ENCODE measurements at places on chromosomes 6 and 20.
A peak's percentile ranks its signal among the peaks of the same experiment; 100 is the strongest.

- no peaks in the 10 kb centered on the region for H3K4me1 ChIP-seq
- no peaks in the 10 kb centered on the region for H3K36me3 ChIP-seq
- H3K27me3 ChIP-seq, result no peaks in the 10 kb centered on the region
- DNase-seq, result no peak
Observed at GRCh38 chr6:48597951-48598350, 487.0 kb upstream of the PTCHD4 start.

DNA sequence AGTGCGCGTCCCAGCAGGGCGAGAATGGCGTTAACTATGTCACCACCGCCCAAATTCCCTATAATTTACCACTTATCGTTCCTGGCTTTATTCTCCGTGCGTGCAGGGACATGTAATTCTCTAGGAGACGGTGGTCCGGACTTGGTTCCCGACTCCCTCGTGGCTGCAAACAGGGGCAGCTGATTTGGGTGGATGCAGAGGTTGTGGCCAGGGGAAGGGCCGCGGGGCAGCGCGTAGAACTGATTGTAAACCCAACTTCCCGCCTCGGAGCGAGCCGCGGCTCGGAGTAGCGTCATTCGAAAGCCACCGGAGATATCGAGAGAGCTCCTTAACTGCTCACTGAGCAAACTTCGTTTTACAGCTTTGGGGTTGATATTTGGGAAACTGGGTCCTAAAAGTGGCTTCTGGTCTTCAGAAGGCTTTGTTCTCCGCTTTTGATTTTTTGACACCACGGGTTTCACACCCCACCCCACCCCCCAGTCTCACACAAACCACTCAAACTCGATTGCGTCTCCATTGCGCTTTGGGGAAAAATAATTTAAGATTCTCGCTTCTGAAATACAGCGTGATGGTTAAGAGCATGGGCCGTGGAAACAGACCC is 17.5 kb upstream of the ZSCAN9 start:
- peaks cover 25% of the 10 kb centered on the region for H3K4me1 ChIP-seq
- H3K27me3 ChIP-seq, result peaks cover 70% of the 10 kb centered on the region
- peak; percentile 76 for DNase-seq

DNA sequence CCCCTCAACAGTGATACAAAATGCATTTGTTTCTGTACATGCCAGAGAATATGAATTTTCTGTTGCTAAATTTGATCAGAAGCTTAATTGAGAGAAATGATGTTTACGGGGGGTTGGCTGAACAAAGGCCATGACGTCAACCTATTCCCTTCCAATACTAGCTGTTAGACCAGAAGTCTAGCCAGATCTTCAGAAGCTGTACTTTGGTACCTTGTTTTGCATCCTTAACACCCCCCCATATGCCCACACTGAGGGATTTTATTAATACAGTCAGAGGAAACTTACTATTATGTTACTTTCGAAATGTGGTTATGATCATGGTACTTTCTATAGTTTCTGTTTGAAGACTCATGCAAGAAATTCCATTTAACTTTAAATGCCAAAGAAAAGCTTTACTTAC is 3.1 kb downstream of the NCOA7 start:
- peaks cover 15% of the 10 kb centered on the region for H3K36me3 ChIP-seq
- H3K4me3 ChIP-seq, result peak overlapping the region; percentile 75
- peak overlapping the region; percentile 91 for H3K27ac ChIP-seq
- no peaks in the 10 kb centered on the region for H3K27me3 ChIP-seq
- H3K4me1 ChIP-seq, result peaks cover 54% of the 10 kb centered on the region

DNA sequence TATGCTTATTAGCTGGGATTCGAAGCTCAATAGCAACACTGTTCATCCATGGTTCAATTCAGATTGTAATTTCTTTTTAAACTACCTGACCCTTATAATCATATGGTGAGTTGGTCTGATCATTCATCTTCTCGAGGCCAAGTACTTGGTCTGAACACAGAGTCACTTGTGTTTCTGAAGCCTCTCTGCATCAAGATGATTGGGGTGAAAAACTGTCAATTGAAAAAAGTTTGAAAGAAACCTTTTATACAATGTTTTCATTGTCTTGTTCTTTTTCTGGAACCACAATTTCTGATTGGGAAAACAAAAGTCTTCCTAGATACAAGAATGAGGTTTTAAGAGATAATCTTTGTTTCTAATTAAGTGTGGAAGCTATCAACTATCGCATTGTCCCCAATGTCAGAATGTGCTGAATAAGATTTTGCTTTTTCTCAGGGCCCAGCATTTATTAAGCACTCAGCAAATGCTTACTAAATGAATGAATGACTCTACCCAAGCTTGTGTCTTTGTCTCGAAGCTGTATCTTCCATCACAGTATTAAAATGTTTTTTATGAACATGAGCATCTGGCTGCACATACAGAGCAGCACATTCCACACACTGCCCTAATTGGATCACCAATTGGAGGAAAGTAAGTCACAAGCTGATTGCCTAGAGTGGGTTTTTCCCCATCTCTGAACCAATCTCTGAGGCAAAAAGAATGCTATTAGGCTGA is 45.0 kb upstream of the MOXD1 start:
- no peaks in the 10 kb centered on the region for H3K4me1 ChIP-seq
- H3K27me3 ChIP-seq, result no peaks in the 10 kb centered on the region
- H3K36me3 ChIP-seq, result no peaks in the 10 kb centered on the region
- no peak for DNase-seq
- H3K4me3 ChIP-seq, result no peak overlapping the region

GRCh38 chr6:145267076-145267867 is 468.0 kb downstream of the EPM2A start:
- no peaks in the 10 kb centered on the region for H3K36me3 ChIP-seq
- no peak for DNase-seq
- no peaks in the 10 kb centered on the region for H3K27me3 ChIP-seq
- no peak overlapping the region for H3K4me3 ChIP-seq

Data from activated CD4-positive, alpha-beta T cell treated with anti-CD3 and anti-CD28 coated beads, Interleukin-2, amount 10 ng/mL, durations not matched to agents 24 days and 14 days (primary cell).